ENCODE measurements at places on chromosomes 5 and 9.

- DNase-seq = no peak
Observed at GRCh38 chr9:32928145-32928763, 73.2 kb downstream of the APTX start.

DNA sequence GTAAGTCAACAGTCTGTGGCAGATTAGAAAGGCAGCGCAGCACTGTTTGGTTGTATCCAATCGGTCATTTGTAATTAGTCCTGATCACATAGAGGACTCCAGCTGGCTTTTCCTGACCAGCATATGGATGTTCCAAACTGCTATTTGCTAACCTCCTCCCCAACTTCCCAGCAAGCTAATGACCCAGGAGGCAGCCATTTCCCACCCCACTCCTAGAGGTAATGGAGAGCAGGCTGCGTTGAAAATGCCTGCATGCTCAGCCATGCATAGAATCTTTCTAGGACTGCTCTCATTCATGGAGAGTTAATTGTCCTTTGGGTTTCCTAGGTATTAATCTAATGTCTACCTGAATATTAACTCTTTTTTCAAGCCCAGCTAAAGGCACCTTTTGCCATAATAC is 850.6 kb upstream of the WWC1 start:
- DNase-seq = no peak

GRCh38 chr9:109469646-109470358 is 28.3 kb downstream of the PTPN3 start:
- DNase-seq = peak; percentile 26

- no peak for DNase-seq
Observed at GRCh38 chr9:92668746-92669526, 995 bp downstream of the IPPK start.

DNA sequence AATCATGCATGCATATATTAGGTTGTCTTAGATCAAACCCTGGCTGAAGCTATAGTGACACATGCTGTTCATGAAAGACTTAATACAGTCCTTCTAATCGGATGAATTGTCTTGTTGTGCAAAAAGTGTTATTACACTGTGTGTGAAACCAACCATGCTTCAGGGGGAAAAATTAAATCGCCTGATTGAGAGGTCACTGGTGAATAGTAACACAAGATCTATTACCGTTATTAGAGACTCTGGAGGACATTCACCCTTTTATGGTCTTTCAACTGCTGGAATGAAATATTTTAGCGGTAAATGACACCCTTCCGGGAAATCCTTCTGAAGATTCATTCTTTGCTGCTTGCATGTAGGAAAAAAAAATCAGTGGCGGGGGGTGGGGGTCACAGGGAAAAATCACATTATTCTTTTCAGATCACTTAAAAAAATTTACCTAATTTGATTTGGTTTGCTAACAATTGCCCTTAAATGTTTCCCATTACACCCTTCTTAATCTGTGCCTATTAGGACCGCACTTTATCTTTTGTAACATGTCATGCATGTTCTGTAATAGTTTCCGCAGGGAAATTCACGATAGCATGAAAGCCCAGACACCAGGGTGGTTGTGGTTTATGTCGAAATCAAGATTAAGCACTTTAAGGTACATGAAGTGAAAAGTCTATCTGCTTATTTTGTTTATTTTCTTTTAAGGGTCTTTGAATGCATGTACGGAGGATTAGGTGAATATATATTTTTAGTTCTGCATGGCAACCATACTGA is 120.6 kb downstream of the FOCAD start:
- DNase-seq = no peak

DNA sequence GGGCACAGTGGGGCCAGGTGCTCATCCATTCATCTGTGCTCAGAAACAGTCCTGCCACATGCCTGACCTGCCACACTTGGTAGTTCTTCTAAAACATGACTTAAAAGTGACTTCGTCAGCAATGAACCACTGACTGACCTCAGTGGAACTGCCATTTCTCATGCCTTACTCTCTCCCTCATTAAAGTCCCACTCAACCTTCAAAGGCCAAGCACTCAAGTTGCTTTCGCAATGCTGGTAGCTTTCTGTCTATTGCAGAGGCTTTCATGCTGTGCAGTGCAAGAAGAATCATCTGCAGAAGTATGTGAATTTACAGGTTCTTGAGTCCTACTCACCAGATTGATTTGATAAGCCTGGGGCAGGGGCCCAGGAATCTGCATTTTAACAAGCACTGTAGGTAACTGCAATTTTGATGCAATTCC is 23.9 kb downstream of the B4GALT1 start:
- no peak for DNase-seq

- DNase-seq = no peak
Observed at GRCh38 chr9:124776618-124776953, 347 bp upstream of the OLFML2A start.

GRCh38 chr5:17330386-17330785 is 113.0 kb downstream of the BASP1 start:
- no peak for DNase-seq

- no peak for DNase-seq
Observed at GRCh38 chr9:134130503-134131375, 5.1 kb upstream of the WDR5 start.

GRCh38 chr5:96340357-96340756 is 92.7 kb downstream of the PCSK1 start:
- no peak for DNase-seq

DNA sequence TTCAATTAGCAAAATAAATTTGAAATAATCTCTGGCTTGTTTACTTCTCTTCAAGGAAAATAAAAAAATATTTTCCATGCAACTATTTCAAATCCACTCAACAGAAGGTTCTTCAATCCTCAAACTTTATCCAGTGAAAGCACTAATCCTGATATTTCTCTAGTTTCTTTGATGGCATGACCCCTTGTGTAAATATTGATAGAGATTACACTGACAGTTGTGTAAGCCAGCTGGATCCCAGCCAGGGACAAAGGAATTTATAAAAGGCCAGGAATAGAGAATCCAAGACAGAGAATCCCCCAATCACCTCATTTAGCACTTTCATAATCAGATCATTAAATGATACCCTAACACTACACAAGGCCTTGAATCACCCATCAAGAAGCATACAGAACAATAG is 135.2 kb downstream of the GNA14 start:
- DNase-seq = no peak

DNA sequence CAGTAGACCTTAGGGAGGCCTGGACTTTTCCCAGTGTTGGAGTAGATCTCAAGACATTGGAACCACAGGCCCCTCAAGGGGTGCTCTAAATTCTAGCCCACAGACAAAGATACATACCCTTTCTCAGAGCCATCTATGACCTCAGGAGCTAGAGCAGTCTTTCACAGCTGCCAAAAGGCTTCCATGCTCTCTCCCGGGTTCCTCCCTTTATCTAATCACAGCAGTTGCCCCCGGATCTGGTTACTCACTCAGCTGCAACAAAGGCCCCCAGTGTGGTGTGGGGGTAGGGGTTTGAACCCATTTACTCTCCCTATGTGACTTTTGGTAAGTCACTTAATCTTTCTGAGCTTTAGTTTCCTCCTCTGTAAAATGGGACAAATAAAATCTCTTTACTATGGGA is 27.0 kb downstream of the POU4F3 start:
- no peak for DNase-seq

- DNase-seq = no peak
Observed at GRCh38 chr9:130660683-130661450, 3.5 kb upstream of the PRDM12 start.

DNA sequence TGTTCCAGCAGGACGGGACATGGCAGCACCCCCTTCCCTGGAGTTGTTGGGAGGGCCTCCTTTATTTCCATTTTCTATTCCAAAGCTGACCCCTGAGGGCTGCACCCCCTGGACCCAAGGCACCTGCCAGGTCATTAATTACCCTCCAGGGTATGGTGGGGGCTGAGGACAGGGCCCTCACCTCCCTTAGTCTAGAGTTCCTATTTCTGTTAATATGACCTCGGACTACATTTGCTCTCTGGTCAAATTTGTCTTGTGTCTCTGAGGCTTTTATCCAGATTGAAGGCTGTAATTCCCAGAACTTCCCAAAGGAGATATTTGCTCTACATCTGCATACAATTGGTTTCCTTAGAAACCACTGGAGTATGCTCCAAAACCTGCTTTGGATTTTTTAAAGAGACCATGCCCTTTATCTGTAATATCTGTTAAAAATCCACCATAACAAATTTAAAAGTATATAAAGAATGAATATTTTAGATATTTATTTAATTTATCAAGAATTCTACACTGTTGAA is 16.8 kb downstream of the PHF2 start:
- DNase-seq = no peak

DNA sequence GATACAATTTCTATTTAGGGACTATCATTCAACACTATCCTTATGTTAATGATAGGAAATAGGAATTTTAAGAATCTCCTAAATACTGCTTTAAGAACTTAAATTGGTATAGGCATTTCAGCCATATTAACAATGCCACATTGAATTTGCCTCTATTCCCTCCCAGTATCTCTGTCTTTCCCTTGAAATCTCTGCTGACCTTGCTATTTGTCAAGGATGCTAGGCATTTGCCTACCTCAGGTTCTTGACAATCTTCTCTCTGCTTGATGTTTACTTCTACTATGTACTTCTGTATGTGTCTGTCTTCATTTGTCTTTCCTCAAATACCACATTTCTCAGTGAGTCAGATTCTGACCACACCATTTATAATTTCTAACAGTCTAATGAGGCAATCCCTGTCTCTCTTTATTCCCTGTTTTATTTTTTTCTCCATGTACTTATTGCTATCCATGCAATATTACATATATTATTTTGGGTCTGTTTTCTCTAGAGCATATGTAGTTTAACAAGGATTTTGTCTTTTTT is 1461.4 kb upstream of the CDH9 start:
- DNase-seq = no peak

DNA sequence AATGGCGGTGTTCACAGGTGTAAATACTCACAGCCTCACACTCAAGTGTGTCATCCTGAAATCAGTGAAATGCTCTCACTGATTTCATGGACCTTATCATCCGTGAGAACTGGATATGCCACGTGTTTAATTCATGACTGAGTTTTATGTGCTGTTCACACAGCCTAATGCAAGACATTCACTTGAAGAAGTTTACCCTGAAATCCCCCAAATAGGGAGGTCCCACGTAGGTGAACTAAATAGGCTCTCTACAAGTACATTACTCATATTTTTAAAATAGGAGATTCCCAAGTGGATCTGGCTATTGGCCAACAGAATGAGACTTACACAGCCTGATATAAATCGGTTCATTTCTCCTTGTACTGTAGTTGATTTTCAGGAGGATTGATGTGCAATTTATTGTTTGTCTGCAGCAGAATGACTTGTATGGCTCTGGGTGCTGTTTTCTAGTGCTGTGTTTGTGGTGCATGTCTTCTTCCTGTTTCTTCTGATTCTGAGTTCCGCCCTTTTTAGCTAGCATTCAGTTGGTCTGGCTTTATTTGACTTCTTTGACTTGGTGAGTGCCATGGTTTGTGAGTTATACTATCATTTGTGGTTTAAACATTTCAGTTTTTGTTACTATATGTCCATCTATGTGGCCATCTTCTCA is 25.1 kb downstream of the TRIO start:
- DNase-seq = no peak

GRCh38 chr5:72938206-72938605 is 17.6 kb upstream of the FCHO2 start:
- DNase-seq = no peak
